NCI-H69 (cell line): ENCODE measurements at places on chromosomes 2 and 18.

- peak; percentile 91 for DNase-seq
These were observed 506.5 kb upstream of the TNP1 start for GRCh38 chr2:217366266-217366895.

- DNase-seq = no peak
These were observed 25.2 kb downstream of the MYCN start for GRCh38 chr2:15965564-15966019.

GRCh38 chr2:33512112-33512511, 35.7 kb downstream of the RASGRP3 start:
- DNase-seq = peak; percentile 1

DNA sequence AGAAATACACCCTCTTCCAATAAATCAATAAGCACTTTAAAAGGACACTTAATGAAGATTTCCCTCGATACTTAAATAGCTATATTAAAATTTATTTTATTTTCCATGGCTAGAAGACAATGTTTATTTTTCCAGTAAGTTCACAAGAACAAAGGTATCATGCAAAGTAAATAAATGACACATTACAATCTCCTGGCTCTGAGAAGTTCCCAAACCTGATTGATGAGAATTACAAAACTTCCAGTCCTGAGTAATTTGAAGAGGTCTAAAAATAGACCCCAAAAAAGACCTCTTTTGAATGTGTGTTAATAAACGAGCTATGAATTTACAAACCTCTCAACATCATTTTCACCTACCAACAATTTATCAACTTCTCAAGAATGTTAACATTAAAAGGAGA, 1.5 kb upstream of the PEX13 start:
- DNase-seq = no peak

GRCh38 chr2:134489732-134490384, 228.9 kb downstream of the TMEM163 start:
- DNase-seq = peak; percentile 9

- no peak for DNase-seq
These were observed 19.3 kb downstream of the FBLN7 start for GRCh38 chr2:112157472-112157871.

- DNase-seq = no peak
These were observed 120.1 kb downstream of the CYP26B1 start for GRCh38 chr2:72027426-72028161.

GRCh38 chr2:64457524-64457923, 3.6 kb downstream of the LGALSL start:
- peak; percentile 1 for DNase-seq

- DNase-seq = no peak
These were observed 18.6 kb downstream of the DNMT3A start for GRCh38 chr2:25323042-25323514.

DNA sequence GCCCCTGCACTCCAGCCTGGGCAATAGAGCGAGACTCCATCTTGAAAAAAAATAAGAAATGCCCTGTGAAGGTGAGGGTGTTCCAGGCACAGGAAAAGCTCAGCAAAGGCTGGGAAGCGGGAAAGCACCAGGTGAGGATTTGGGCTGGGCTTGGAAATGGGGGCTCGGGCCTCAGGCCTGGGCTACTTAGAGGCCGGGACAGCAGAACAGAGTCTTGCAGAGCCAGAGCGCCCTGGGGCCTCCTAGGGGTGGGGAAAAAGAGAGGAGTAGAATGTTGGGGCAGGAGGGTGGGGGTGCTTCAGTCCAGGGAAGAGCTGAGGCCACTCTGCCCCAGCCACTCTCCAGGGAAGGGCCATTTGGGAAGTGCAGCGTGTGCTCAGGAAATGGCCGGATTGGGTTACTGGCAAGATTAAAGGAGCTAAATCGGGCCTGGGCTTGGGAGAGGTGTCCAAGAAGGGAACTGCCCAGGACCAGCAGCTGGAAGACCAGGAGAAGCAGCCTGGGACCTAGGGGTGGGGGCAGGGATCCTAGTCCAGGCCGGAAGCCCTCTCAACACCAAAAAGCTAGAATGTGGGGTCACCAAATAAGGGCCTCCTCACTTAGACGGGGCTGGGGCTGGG, 13.8 kb upstream of the DES start:
- no peak for DNase-seq

DNA sequence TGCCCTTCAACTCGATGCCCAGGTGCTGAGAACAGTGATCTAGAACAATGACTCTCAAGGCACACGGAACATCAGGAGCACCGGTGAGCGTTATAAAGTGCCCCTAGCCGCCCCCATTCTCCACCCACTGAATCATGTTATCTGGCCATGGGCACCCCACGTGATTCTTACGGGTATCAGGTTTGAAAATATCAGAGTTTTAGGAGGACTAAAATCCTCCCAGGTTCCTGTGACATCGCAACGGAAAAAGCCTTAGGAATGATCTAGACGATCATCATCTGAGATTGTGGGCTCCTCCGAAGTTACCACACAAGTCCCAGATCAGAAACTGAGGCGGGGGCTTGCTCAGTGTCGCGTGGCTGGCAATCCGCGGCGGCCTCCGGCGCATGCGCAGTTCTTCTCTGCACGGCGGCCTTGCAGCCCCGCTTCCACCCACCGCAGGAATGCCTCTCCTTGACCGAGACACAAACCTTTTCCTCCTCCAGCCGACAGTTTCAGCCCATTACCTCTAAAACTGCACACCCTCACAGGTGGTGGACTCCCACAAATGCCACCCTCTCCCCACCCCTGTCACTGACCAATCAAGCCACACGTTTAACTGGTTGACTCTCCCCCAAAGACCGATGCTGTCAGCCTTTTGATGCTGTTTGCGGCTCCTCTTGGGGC, 5.8 kb upstream of the MRPL33 start:
- peak; percentile 58 for DNase-seq

DNA sequence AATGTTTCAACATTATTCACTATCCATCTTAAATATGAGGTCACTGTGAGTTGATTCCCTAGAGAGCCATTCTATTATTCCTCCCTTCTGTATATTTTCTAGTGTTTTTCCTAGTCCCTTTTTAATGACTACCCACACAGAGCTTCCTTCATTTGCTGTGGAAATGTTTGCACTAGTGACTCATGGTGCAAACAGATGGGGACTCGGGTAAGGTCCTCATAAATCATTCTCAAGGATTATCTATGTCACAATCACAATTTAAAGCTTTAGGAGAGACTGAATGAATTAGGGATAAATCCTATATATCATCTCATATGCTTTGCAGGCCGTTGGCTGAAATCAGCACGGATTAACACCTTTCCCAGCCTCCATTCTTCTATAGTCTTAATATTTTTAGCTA, 159.6 kb downstream of the DCC start:
- peak; percentile 100 for DNase-seq

- DNase-seq = peak; percentile 52
These were observed 268.5 kb upstream of the ZSWIM2 start for GRCh38 chr2:187117483-187117882.

- peak; percentile 64 for DNase-seq
These were observed 7.9 kb upstream of the CFAP36 start for GRCh38 chr2:55511508-55512124.

- DNase-seq = no peak
These were observed 238.3 kb upstream of the RASGRP3 start for GRCh38 chr2:33238111-33238510.

DNA sequence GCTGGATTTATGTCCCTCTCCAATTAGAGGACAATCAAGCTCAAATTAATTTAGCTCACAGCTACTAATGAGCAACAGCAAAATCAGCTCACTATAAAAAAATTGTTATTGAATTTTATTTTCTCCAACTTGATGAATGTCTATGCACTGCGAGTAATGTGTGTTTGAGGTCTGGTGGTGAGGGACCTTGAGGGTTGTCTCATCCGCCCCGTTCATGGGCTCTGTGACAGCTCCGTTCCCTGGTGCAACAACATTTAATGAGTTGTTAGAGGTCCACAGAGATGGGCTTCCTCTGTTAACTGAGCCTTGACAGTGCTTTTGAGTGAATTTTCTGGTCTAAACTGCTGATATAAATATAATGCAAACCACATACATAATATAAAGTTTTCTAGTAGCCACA, 101.7 kb downstream of the GPR39 start:
- DNase-seq = no peak

DNA sequence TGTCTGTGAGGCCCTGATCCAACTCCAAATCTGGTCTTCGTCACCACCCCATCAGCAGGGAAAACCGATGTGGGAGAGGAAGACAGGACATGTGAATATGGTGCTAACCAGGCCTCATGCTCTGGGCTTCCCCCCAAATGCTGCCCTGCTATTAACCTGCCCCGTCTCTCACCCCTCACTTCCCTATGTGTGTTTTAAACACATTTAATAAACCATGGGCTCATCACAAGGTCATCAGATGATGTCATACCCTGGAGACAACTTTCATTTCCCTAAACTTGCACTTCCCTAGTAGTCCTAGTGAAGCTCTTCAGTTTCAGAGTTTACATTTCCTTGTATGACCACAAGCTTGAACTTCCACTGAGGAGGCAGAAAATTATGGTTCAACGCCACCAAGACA, 49.9 kb downstream of the CD8B2 start:
- no peak for DNase-seq

- DNase-seq = peak; percentile 48
These were observed 82.8 kb downstream of the ASXL3 start for GRCh38 chr18:33660696-33661310.

DNA sequence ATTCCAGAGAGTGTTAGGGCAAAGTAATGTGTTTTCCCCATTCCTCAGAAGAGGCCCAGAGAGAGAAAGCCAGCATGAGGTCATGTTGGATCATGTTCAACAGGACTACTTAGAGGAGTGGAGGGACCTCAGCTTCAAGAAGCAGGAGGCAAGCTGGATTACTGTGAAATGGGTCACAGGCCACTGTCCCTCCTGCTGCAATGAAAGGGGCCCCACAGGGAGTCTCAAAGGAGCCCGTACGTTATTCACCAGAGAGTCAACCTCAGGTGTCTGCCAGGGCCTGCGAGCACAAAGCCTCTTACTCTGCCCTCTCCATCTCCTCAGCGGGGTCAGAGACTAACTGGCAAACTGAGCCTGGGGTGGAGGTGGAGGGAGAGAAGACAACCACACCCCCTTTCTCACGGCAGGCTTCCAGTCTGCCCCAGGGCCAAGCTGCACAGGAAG, 27.2 kb upstream of the ACYP2 start:
- no peak for DNase-seq

DNA sequence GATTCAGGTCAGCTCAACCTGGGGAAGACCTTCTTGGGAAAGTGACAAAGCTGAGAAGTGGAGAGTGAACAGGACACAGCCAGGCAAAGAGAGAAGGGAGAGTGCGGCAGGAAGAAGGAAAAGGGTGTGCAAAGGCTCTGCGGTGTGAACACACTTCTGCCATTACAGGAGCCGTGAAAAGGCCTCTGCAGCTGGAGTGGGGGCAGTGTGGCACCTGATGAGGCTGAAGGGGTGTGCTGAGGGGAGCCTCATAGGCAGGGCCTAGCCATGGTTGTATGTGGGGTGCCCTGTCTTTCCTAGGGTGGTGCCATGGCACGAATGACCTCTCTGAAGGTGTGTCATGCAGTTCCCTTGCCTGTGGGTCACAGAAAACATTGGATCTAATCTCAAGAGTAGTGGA, 347.6 kb downstream of the CYRIA start:
- DNase-seq = no peak

- no peak for DNase-seq
These were observed 629.6 kb upstream of the FANCL start for GRCh38 chr2:58870704-58871103.

- DNase-seq = peak; percentile 29
These were observed 949 bp downstream of the CDC42EP3 start for GRCh38 chr2:37670378-37671008.

GRCh38 chr18:33183136-33183535, 257.4 kb downstream of the CCDC178 start:
- peak; percentile 25 for DNase-seq

GRCh38 chr2:173017646-173018420, 57.8 kb upstream of the MAP3K20 start:
- no peak for DNase-seq

DNA sequence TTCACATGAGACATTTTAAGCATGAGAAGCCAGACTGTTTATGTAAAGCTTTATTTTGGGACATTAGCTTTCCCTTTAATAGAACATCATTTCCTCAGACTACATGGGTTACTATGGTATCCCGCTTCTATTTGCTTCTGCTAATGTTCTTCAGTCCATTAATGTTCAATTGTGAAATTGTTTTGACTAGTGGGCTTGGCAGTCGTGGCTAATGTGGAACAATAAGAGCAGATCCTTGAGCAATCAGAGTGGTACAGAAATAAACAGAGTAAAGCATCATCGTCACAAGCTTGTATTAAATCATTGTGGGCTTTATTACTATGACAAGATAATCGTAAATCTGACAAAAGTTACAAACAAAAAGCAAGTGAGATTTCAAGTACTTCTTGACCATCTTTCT, 60.2 kb downstream of the PDE1A start:
- DNase-seq = peak; percentile 58

DNA sequence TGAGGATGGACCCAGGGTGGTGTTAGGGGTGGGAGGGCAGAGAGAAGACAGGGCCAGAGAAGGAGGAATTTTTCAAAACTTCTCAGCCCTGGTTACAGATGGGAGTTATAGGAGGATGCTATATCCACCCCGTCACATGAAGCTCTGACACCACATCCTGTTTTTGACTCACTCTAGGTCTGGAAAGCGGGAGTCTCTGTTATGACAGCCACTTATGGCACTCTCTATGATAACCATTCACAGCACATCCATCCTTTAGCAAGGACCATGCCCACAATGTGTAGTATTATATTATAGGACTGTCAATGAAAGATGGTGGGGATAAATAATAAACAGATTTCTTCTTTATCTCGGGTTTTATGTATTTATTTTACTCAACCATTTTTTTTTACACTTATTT, 461.2 kb downstream of the CDH2 start:
- no peak for DNase-seq

DNA sequence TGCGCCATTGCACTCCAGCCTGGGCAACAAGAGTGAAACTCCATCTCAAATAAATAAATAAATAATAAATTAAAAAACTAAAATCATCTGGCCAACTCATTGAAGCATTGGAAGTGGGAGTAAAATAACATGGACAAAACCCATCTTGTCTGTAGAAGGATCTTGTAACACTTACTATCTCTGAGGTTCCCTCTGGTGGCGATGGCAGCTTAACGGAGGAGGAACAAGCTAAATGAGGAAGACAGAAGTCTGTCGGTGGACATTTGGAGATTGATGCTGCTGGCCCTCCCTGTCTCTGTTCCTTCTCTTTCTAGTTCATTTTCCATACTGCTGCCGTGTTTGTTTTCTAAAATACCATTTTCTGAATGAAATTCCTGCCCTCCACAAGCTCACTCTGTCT, 43.4 kb downstream of the ZCCHC2 start:
- DNase-seq = peak; percentile 50

DNA sequence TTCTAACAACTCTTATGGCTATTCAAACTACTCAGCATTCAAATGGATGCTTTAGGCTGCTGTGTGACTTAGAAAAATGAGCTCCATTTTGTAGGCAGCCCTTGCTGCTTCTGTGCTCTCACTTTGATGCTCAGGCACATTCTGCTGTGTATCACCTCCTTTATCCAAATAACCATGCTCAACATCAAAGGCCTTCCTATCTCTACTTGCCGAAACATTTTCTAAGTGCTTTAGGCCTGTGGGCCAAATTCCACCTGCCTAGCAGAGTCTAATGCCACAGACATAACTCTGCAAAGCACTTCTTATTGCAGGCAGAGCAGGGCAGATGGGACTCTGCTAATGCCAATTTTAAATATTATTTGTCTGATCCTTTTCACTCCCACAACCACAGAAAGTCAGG, 397.4 kb downstream of the RND3 start:
- DNase-seq = no peak

- no peak for DNase-seq
These were observed 116.6 kb upstream of the SMIM21 start for GRCh38 chr18:75544051-75544481.
